ENCODE measurements at places on chromosomes 1 and 21.

GRCh38 chr1:29575826-29576225, 339.5 kb downstream of the PTPRU start:
- no peak for DNase-seq

GRCh38 chr1:185046668-185047067, 1.3 kb downstream of the RNF2 start:
- no peak for DNase-seq

GRCh38 chr1:119865627-119866026, 30.7 kb downstream of the ADAM30 start:
- DNase-seq: peak; percentile 18

GRCh38 chr1:240836271-240836670, 224.3 kb upstream of the GREM2 start:
- no peak for DNase-seq

DNA sequence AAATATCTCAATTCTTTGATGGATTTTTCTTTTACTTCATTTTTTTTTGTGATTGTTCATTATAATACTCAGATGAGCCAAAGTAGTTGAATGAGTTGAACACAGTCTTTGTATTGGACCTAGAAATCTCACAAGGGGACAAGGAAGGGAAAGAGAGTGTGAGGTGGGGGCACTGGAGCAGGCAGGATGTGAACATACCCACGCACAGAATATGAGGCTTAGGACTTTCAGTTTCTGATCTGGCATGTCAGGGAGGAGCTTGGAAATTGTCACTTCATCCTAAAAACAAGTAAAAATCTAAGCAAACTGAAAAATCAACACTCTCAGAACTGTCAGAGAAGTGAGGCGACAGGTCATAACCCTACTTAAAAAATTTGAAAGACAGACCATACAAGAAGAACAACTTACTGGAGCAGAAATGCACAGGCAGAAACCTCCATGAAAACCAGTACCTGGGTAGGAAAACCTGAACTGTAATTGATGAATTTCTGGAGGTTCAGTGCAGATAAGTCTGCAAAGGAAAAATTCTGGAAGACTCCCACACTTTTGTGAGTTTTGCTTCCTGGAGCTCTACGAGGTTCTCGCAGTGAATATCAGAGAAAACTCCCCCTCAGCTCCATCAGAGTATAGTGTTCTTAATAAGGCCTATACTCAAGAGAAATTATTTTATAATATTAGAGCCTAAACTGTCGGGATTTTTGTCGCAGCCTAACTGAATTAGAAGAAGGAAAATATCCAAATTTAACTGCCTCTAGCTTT, 3.6 kb upstream of the PTGS2 start:
- DNase-seq: no peak

DNA sequence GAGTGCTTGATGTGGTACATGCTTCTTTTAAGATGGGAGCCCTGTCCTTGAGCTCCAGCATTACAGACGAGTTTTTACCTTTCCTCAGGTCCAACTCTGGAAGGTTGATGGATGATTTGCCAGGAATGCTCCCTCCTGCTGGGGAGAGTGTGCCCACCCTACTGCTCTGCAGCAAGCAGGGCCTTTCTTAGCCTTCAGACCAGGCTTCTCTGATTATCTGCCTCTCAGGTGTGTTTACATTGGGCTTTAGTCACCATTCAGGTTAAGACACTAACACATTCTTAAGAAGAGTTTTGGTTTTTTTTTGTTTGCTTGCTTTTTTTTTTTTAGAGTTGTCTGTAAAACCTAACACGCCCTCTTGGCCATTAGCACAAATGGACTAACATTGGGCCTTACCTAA, 301.8 kb downstream of the KCNT2 start:
- DNase-seq: no peak

DNA sequence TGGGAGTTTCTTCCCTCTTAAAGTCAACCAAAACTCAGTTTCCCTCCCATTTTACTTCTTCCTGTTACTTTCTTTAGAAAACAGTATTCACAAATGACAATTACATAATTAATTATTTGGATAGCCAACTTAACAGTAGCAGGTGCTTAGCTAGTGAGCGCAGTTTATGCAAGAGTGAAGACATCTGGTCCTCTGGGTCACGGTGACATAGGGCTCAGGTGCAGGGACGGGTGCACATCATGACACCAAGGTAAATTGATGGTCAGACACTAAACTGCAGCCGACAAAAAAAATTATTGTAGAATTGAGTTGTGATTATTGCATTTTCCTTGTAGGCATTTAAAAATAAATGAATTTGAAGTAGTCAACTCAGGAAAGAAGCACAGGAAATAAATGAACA, 142.0 kb upstream of the KCTD3 start:
- DNase-seq: no peak

GRCh38 chr21:16608209-16608830, 878.5 kb downstream of the USP25 start:
- no peak for DNase-seq

- no peak for DNase-seq
Observed at GRCh38 chr1:165395478-165395877, 39.0 kb upstream of the LMX1A start.

- DNase-seq: peak; percentile 59
Observed at GRCh38 chr1:39933956-39934941, 20.7 kb upstream of the MFSD2A start.

DNA sequence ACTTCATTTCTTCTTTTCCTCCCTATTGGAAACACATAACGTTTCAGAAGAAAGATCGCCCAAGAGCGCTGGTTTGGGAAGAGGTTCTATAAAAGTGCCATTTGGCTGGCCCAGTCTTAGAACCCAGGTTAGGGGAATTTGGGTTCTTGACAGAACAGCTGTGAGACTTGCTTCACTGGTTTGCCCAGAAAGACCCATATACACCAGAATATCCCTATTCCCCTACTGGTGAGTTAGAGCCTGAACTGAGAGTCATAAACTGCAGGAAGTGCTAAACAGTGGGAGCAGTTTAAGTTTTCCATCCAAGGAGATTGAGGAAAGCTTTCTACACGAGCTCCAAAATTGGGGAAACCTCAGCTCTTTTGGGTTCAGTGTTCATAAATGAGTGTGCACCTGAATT, 275.2 kb downstream of the VAV3 start:
- DNase-seq: no peak

- no peak for DNase-seq
Observed at GRCh38 chr1:181759481-181759880, 276.2 kb downstream of the CACNA1E start.

- DNase-seq: no peak
Observed at GRCh38 chr21:33334824-33335223, 10.1 kb downstream of the IFNAR1 start.

- no peak for DNase-seq
Observed at GRCh38 chr1:162072740-162073139, 3.2 kb downstream of the NOS1AP start.

- no peak for DNase-seq
Observed at GRCh38 chr1:9121496-9122409, 7.1 kb downstream of the GPR157 start.
